ENCODE measurements at places on chromosomes 7 and 10.

- DNase-seq: no peak
These were observed 223.6 kb downstream of the MDFIC start for GRCh38 chr7:115145512-115145911.

GRCh38 chr7:15018981-15019380, 116.4 kb upstream of the DGKB start:
- DNase-seq: no peak

DNA sequence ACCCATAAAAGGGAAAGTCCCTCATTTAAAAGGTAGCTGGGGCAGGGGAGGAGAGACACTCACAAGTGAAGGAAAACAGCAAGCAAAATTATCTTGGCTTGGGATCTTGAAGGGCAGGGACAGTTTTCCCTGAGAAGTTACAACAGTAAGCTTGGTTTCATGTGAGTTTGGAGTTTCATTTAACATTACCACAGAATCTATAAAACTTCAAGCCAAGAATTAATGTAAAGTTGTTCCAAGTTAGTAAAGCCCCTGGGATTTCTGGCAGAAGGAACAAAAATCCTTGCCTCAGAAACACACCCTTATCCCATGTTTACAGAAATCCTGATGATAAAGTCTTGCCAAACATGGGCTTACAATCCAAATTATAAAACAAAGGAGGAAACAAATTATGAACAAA, 19.2 kb downstream of the CRPPA start:
- no peak for DNase-seq

DNA sequence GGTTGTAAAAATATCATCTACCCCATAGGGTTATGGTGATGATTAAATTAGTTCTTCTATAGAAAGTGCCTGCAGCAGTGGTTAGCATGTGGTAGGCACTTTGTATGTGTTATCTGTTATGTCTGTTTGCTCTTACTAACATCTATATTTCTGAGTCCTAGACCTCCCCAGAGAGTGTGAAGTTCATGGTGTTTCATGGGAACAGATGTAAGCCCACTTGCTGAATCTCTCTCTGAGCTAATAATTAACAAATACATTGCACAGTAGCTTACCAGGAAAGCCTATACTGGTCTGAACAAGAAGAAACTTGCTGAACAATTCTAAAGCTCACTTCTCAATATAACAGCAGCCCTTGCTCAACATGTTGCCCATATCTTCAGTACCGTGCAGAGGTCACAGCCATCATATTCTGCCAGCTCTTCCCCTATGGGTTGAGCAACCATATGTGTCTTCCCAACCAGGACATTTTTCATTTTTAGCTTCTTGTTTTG, 100.1 kb downstream of the NPSR1 start:
- DNase-seq: no peak
